Cerebellum (tissue), 4 donors: ENCODE measurements at places on chromosomes 13 and 19. TPM values are rescaled to one million over a fixed set of nuclear protein-coding genes. Genes with fewer than 3 reads are reported as not detected.

Gene CALR3
- total RNA-seq: not detected

Gene FXYD7
- 5.2 TPM for total RNA-seq

Gene CDADC1
- 8.2 TPM for total RNA-seq

Gene HSPB6
- not detected for total RNA-seq

Gene TTC9B
- total RNA-seq: 15.0 TPM

Gene ZNF723
- not detected for total RNA-seq
